ENCODE measurements at places on chromosomes 7 and 10.

DNA sequence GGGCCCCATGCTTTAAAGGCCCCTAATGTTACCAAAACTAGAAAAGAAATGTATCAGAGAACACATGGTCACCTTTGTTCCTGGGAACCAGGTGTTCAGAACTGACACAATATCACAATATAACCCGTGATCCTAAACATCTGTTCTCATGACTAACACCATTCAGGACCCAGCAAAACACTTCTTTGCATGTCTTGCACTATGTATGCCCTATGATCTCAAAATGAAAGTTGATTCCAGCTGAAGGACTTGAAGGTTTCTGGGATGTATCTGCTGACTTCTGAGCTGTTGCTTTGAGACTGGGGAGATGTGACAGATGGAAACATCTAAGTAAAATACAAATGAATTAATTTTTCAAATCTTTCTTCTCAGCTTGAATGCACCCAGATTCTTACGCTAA is 37.5 kb upstream of the PIK3CG start:
- no peak for DNase-seq

GRCh38 chr7:2800931-2801688 is 43.0 kb downstream of the GNA12 start:
- no peak for DNase-seq

GRCh38 chr7:141575164-141575563 is 24.0 kb downstream of the AGK start:
- no peak for DNase-seq

GRCh38 chr7:20786779-20787659 is at the start of gene SP8:
TSS of gene SP8 (minus strand) at chr7:20786886. CDS start at chr7:20786798, 88 bp downstream.
- no peak for DNase-seq

- DNase-seq = no peak
These were observed 15.9 kb downstream of the FAM53B start for GRCh38 chr10:124728071-124728829.

DNA sequence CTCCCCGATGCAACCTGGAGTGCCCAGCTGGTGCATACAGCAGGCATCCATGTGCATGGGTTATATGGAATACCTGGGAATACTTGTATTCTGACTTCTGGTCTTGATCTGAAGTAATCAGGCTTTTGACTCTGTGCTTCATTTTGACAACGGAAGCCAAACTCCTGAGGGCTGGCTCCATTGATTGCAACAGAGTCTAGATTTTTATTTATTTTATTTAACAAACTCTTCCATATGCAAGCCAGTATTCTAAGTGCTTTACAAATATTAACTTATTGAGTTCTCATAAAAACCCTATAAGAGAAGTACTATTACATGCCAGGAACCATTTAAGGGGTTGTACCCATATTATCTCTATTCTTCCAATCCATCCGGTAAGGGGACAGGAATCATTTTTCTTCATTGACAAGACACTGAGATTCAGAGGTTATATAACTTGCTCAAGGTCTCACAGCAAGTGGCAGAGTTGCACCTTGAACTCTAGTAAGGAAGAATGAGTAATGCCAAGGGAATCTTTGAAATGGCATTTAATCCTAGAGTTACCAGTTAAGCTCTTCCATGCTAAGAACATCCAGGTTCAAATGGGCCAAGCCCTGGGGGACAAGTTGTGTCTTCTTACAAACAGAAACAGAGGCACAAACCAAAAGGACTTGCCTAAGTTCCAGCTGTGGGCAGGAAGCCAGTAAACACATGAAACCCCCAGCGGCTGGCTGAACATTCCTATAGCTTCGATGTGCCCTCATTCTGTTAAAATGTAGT is 241.0 kb downstream of the WDR11 start:
- no peak for DNase-seq

DNA sequence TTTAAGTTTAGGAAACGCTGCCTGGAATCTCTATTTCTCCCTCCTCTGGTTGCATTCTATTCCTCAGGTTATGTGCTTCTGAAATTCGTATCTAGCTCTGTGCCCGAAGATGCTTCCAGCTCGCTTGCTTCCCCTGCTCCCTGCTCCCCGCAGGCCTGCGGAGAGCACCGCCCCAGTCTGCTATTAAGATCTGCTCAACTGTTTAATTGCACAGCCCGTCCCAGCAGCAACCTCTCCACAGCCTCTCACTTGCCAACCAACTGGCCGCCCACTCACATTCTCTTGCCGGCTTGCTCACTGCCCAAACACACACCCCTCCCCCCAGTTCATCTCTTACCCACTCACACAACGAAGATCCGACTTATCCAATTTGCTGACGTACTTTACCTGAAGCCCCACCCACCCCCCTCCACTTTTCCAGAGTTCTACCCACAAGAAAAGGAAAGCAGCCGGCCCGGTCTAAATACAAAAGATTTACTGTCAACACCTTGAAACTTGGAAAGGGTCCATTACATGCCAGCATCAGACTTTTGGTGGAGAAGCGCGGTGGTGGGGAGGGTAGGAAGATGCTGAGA is 167.3 kb upstream of the KLF14 start:
- DNase-seq = no peak

DNA sequence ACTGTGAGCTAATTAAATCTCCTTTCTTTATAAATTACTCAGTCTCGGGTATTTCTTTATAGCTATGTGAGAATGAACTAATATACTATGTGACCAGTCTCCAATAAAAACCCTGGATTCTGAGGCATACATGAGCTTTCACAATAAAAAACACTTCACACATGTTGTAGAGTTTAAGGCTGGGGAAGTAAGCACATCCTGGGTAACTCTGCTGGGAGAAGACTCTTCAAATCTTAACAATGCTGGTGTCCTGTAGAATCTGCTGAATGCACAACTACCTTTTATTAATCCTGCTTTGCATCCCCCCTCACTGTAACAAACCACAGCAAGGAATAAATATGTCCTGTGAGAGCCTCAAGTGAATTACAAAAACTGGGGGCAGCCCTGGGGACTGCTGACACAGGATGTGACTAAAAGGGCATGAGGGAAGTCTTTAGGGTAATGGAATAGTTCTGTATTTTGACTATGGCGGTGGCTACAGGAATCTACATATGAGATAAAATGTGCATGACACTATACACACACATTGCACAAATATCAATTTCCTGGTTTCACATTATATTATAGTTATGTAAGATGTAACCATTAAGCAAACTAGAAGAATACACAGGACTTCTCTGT is 45.1 kb upstream of the KCTD7 start:
- DNase-seq = no peak

DNA sequence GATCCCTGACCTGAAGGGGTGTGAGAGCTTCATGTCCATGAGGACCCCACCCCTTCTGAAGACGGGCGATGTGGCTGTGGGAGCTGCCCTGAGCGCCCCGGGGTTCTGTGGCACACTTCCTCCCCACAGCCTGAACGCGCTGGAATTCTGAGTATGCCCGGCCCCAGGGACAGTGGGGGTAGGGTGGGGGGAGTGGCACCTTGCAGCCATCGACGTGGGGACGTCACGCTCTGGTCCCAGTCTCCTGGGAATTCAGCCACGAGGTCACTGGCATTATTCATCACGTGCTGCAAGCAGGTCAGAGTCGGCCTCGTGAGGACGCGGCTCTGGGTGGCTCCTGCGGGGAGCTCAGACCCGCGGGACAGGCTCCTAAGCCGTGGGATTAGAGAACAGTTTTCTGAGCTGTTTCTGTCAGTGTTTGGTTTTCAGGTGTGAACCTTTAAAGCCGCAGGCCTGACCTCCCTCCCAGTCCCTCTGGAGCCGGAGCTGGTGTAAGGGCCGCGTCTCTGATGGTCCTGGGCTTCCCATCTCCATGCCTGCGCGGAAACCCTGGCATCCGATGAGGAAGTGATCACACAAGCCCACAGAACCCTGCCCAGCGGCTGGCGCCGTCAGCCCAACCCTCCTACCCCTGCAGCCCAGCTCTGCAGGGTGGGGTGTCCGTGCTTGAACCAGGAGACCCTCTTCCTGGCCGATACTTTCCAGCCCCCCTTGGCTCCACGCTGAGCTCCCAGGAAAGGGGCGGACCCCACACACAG is 16.1 kb downstream of the GPR146 start:
- no peak for DNase-seq

GRCh38 chr10:14304046-14304445 is 26.7 kb downstream of the FRMD4A start:
- DNase-seq = no peak

DNA sequence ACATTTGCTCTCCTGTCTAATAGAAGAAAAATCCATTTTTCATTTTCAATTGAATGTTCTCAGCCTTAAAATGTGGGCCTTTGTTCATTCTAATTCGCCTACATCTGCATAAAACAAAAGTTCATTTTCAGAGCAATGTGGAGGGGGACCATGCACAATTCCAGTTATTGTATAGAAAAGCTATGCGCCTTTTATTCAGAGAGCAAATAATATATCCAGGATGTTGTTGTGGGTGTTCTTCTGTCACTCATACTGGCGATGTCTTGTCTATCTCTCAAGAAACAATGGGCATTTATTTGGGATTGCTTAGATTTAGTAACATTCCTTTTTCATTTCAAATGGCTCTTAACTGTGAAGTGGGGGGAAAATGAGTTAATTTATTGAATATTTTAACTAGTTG is 56.4 kb downstream of the KIF5B start:
- no peak for DNase-seq

DNA sequence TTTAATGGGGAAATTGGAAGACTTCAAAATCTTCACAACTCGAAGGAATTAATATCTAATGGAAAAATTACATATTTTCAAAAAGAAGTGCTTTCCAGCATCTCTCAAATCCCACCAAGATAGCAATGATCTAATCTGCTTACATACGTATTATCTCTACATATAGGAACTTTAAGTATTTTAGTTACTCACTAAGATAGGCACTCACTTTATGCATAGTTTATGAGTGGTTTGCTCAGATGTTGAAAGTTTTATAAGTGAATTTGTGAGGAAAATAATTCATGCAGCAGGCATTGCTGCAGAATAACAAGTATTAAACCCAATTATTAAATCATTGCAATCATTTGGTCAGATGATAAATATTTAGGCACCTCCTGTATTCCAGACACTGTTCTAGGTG is 2.3 kb upstream of the CYTH3 start:
- DNase-seq = no peak

DNA sequence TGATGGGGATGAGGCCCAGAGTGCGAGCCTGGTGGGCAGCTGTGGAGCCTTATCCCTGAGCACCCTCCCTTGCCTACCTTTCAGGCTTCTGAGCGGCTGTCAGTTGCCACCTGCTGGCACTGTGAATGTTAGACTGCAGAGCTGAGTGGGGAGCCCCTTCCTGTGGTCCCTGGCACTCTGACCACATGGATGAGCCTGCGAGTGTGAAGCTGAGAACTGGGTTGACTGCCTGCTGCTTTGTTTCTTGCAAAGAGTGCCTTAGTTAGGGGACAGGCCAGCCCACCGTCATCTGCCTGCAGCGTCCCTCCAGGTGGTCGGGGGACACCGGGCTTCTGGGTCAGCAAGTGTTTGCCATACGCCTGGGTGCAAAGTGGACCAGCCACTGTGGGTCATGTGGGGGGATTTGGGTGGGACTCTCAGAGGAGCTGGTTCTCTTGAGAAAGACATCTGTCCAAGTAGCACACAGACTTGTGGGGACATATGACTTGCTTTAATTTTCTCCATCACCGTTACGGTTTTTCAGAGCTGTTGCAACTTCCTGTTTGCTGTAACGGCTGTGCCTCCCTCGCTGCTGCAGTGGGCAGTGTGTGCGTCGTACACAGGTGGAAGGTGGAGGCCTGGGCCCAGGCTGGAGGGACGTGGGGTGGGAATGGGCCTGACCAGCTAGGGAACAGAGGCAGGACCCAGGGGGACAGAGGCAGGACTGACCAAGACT is 13.7 kb downstream of the INPP5A start:
- no peak for DNase-seq

GRCh38 chr7:34837316-34837715 is 179.3 kb downstream of the NPSR1 start:
- DNase-seq = no peak

GRCh38 chr7:94190599-94191061 is 186.5 kb upstream of the BET1 start:
- no peak for DNase-seq

DNA sequence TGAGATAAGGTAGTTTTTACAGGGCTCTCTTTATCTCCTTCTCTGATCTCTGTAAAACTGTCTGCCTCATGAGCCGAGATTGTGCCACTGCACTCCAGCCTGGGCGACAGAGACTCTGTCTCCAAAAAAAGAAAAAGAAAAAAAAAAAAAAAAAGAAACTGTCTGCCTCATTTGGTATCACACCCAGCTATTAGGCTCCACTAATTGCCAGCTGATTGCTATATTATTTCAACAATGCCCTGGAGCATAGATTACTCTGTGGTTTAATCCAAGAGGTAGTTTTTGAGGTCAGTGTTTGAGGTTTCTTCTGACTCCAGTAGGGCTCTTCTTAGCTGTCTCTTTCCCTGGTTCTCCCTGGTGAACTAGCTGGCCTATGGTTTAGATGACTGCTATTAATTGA is 268.1 kb upstream of the PLPP4 start:
- DNase-seq = no peak

DNA sequence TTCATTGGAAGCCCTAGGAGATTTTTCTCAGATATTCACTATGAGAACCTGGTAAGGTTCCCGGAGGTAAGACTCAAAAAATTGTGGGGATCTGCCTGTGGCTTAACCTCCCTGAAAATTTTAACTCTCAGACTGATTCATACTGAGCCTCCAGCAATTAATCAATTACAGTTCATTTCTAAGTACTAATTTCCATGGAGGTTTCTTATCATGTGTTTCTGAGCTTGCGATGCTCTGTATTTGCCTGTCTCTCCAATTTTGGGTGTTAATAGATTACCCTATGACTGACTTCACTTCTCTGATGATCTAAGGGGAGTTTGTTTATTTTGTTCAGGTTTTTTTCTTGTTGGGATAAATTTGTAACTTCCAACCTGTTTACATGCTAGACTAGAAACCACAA is 215.4 kb upstream of the TMEM196 start:
- no peak for DNase-seq

DNA sequence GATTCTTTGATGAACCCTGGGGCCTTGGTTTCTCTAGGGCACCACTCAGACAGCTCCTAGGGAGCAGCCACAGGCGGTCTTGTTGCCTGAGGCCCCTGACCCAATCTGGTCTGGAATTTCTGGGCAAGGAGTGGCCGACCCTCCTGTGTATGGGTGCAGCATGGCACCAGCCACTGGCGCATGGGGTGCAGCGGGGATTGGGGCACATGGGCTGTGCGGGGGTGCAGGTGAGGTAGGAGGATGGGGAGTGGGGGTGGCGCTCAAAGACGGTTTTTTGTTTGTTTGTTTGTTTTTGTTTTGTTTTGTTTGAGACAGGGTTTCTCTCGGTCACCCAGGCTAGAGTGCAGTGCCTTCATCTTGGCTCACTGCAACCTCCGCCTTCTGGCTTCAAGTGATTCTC is 62.3 kb downstream of the HTR5A start:
- DNase-seq = no peak

GRCh38 chr7:71687831-71688599 is 556.1 kb downstream of the GALNT17 start:
- no peak for DNase-seq

- DNase-seq = no peak
These were observed 23.0 kb upstream of the RHEB start for GRCh38 chr7:151542606-151543130.

- DNase-seq = no peak
These were observed 19.3 kb upstream of the ACHE start for GRCh38 chr7:100914879-100915447.

Measured in effector CD8-positive, alpha-beta T cell (primary cell).